ENCODE measurements at places on chromosomes 5 and 9. TPM values are rescaled to one million over a fixed set of nuclear protein-coding genes. Genes with fewer than 3 reads are reported as not detected.

The SLC35D2 gene
- 26.1 TPM for polyA plus RNA-seq

DNA sequence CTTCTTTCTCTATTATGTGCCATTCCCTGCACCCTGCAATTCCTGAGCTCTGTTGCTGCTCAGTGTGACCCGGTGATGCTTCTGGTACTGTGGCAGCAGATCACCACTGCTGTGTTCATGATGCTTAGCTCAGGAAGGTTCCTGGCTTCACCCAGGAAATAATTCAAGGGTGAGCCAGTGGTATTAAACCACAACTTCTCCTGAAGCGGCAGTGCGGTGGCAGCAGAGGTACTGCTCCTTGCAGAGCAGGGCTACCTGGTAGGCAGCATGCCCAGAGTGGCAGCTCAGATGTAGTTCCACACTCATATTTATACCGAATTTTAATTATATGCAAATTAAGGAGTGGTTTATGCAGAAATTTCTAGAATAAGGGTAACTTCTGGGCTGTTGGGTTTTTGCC lies 213.8 kb upstream of the ZNF608 start:
- DNase-seq, result no peak

The PRDM9 gene
- polyA plus RNA-seq, result not detected

DNA sequence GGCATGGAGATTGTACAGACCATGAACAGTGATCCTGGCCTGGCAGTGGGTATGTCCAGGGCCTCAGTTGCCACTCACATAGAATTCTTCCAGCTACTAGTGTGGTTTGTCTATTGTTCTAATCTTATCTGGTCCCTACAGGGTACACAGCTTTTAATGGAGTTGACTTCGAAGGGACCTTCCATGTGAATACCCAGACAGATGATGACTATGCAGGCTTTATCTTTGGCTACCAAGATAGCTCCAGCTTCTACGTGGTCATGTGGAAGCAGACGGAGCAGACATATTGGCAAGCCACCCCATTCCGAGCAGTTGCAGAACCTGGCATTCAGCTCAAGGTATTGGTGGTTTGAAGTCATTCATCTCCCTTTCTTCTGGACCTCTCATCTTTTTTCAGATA lies 43.8 kb downstream of the THBS4 start:
- DNase-seq, result no peak

The C1QTNF2 gene
- polyA plus RNA-seq, result 19.8 TPM

The CA9 gene
- 0.87 TPM for polyA plus RNA-seq

DNA sequence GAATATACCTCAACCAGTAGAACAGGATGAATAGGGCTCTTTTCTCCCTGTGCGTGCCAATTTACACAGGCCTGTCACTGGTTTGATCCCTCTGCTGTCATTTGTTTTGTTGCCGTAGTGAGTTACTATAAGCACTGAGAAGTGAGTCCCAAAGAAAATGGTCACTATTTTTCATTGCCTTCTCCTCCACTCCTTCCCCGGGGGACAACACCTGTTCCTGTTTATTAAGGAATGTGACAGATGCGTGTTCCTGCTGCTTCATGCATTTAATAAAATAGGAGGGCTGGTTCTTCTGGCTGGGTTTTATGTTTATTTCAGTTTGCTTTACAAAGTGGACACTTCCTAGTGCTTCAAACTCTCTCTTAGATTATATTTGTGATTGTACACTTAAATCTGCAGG lies 6.4 kb downstream of the THBS4 start:
- DNase-seq, result no peak

GRCh38 chr5:135222171-135222681 lies 176.8 kb downstream of the MACROH2A1 start:
- no peak for DNase-seq

GRCh38 chr9:135198586-135199285 lies 111.3 kb downstream of the OLFM1 start:
- DNase-seq, result no peak

GRCh38 chr5:43855452-43855851 lies 252.5 kb downstream of the NNT start:
- DNase-seq, result no peak

GRCh38 chr5:128681764-128682592 lies 143.9 kb upstream of the FBN2 start:
- no peak for DNase-seq

DNA sequence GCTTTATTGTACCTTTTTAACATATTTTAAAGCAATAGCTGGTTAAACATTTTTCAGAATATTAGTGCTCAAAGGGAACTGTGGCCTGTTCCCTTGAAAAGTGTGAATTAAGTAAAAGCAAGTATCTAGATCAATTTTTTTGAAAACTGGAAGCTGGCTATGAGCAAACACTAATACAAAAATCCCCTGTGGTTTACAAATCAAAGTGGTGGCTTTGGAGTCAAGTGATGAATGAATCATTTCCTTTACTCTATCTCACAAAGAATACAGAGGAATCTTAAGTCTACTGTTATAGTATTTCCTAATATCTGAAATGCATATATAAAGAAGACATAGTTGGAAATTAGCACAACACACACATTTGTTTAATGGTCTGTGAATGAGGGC lies 212.4 kb upstream of the C9orf72 start:
- no peak for DNase-seq

DNA sequence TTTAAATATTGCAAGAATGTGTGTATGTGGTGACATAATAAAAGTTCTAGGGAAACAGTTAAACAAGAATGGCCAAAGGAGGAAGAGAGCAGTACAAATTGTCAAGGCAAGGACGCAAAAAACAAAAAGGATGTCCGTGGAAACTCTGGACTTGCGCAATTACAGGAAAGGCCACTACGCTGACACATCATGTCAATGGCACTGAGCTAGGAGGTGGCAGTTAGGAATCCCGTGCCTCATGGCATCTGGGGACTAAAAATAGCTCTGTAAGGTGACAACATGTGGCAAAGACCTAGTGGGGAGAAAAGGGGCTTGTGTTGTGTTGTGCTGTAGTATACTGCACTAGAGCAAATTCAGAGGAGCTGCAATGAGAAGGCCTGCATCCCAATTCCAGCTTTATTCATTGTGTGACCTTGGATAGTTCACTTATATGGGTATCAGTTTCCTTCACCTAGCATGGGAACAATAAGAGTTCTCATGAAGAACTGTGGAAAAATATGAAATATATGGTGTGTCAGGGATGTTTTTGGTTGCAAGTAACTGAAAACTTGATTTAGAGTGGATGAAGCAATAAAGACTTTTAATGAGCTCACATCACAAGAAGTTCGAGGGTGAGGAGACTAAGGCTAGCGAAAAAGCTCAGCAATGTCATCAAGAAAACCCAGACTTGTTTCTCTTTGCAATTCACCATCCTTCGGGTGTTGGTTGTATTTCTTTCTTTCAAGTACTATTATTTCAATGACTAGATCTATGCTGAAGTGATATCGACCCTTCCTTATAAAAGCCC lies 124.1 kb upstream of the STC2 start:
- DNase-seq, result no peak

GRCh38 chr9:109771087-109771486 lies 8.9 kb upstream of the PALM2AKAP2 start:
- no peak for DNase-seq

- no peak for DNase-seq
Measured at GRCh38 chr5:137828180-137828579, 39.5 kb upstream of the MYOT start.

DNA sequence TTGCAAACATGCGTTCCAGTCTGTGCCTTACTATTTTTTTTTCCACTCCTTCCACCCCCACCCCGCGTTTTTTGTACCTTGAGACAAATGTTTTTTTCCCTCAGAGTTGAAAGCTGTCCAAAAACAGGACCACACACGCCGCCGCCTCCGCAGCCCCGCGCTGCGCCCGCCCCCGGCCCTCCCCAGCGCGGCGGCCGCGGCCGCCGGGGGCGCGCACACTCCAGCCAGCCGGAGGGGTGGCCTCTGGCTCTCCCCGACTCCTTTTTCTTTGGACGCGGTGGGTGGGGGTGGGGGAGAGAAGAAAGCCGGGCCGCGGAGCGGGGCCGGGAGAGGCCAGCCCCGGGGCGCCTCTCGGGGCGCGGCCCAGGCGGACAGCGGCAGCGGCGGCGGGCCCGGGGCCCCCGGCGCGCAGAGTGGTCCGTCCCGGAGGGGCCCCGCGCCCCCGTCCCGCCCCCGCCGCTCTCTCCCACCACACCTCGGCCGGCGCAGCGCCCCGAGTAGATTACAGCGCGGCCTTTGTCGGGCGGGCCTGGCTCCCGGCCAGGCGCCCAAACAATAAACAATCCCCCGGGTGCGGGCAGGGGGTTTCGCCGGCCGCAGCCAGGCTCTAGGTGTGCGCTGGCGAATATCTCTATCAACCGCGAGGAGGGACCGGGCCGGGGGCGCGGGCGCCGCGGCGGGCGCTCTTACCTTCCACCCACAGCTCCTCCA lies 10.9 kb downstream of the PTCH1 start:
- no peak for DNase-seq

The FOXD4L5 gene
- 0.90 TPM for polyA plus RNA-seq

The CCDC192 gene
- polyA plus RNA-seq, result 0.48 TPM

DNA sequence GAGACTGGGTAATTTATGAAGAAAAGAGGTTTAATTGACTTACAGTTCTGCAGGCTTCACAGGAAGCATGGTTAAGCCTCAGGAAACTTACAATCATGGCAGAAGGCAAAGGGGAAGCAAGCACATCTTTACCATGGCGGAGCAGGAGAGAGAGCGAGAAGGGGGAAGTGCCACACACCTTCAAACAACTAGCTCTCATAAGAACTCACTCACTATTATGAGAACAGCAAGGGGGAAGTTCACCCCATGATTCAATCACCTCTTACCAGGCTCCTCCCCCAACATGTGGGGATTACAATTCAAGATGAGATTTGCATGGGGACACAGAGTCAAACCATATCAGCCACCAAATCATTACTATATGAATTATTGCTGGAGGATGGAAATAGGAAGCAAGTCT lies 30.3 kb upstream of the STX17 start:
- DNase-seq, result no peak

The PPP1R26 gene
- polyA plus RNA-seq, result 10.9 TPM

The RNF183 gene
- not detected for polyA plus RNA-seq

The SELENOP gene
- polyA plus RNA-seq, result 98.3 TPM

GRCh38 chr5:93789173-93790067 lies 48.0 kb upstream of the POU5F2 start:
- DNase-seq, result no peak

GRCh38 chr9:36150574-36151315 lies 14.2 kb downstream of the GLIPR2 start:
- DNase-seq, result no peak

The PCDHA2 gene
- polyA plus RNA-seq, result 0.09 TPM

The ALAD gene
- polyA plus RNA-seq, result 18.1 TPM

- no peak for DNase-seq
Measured at GRCh38 chr9:136412962-136413361, 2.5 kb downstream of the PMPCA start.

The PDE6A gene
- 0.06 TPM for polyA plus RNA-seq

DNA sequence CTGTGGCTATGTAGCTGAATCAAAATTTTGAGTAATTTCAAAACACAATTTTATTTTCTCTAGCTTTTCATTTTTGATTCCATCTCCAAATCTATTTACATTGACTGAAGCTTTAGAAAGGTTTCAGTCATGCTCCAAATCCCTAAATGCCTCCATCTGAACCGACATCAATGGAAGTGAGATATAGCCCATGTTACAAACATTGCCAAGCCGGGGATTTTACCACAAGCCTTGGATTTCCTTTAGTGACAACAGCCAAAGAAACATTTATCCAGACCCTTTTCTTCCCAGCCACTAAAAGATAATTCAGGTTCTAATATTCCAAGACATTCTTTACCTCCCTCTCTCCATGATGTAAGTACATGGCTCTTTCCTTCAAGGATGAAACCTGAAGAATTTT lies 1087.7 kb upstream of the SEMA6A start:
- DNase-seq, result no peak

- no peak for DNase-seq
Measured at GRCh38 chr5:156920042-156920860, 42.8 kb downstream of the TIMD4 start.

The PCDHB16 gene
- 2.5 TPM for polyA plus RNA-seq

DNA sequence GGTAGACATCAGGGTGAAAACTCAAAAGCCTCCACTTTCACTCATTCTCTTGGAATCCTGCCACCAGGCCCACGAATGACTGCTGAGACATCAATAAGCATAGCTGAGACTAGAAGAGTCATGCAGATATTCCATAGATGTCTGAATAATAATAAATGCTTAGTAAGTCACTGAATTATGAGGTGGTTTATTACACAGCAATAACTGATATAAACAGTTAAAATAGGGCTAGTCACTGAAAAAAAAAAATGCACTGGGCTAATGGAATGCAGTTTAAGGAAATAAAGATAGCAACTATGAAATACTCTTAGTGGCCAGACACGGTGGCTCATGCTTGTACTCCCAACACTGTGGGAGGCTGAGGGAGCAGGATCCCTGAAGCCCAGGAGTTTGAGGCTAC lies 262.8 kb upstream of the CDH6 start:
- DNase-seq, result no peak

GRCh38 chr9:137435980-137436760 lies 5.0 kb downstream of the ENTPD8 start:
- no peak for DNase-seq

DNA sequence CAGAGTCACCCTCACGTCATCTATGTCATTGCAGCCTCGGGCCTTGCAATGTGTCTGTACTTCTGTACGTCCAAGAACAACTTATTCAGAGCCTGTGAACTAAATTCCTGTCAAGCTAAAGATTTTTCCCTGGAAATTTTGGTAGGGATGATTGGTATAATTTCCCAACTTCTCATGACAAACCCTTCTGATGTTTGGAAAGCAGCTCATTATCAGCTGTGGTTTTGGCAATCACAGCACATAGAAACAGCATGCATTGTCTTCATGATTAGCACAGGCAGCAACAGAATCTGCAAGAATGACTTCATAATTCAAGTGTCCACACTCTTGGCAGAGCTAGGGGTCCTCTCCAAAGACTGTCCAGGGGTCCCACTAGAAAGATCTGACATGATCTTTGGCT lies 49.5 kb downstream of the APBA1 start:
- DNase-seq, result no peak

The EQTN gene
- not detected for polyA plus RNA-seq

GRCh38 chr5:39171647-39172046 lies 47.7 kb downstream of the FYB1 start:
- no peak for DNase-seq

- no peak for DNase-seq
Measured at GRCh38 chr9:78437806-78438205, 140.9 kb downstream of the PSAT1 start.

DNA sequence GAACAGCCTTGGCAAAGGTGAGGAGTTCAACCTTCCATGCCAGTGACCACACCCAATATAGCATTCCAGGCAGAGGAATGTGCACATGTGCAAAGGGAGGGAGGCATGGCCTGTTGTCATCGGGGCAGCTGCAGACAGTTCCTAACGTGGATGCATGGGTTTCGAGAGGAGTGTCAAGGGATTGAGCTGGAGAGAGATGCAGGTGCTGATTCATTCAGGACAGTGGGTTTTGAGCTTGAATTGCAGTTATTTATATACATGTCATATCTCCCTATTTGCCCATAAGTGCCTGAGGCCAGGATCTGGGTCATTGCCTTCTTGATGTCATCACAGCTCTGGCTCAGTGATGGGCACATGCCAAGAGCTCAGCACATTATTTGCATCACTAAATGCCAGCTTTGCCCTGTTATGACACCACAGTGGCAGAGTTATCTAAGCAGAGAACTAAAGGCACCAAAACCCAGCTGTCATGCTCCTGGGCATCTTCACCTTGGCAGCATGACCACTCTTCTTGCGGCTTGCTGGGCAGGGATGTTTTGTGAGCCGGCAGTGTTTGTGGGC lies 278.0 kb downstream of the NTRK2 start:
- DNase-seq, result no peak
